ENCODE measurements at places on chromosomes 7 and 10.

- DNase-seq = no peak
These were observed 699.1 kb downstream of the SUGCT start for GRCh38 chr7:40833888-40834234.

DNA sequence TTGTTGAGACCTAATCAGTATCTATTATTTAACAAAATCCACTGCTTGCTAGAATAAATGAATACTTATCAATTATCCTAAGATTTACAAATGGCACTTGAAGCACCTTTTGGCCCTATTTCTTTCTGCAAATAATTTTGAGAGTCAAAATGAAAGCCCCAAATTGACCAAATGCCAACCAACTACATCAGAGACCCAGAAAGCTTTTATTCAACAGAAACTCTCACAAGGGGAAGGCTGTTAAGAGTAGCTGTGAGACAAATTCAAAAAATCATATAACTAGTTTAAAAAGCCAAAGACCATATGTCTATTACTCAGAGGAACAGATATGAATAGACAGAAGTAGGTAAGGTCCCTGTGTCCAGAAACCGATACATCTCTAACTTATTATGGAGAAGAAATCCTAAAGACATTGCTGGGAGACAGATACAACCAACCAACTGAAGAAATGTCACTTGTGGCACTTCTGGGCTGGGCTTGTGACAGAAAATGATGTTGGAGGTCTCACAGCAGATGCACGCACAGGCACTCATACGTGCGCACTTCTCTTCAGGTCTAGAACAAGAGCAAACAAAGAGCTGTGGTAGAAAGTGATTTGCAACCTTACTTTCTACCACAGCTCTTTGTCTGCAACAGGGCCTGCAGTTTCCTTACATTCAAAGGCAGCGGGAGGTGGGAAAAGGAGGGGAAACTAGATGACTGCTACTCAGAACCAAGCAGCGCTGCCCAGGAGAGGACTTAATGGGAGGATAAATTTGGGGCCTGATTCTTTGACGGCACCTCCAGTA lies 58.6 kb upstream of the KCNIP2 start:
- no peak for DNase-seq

DNA sequence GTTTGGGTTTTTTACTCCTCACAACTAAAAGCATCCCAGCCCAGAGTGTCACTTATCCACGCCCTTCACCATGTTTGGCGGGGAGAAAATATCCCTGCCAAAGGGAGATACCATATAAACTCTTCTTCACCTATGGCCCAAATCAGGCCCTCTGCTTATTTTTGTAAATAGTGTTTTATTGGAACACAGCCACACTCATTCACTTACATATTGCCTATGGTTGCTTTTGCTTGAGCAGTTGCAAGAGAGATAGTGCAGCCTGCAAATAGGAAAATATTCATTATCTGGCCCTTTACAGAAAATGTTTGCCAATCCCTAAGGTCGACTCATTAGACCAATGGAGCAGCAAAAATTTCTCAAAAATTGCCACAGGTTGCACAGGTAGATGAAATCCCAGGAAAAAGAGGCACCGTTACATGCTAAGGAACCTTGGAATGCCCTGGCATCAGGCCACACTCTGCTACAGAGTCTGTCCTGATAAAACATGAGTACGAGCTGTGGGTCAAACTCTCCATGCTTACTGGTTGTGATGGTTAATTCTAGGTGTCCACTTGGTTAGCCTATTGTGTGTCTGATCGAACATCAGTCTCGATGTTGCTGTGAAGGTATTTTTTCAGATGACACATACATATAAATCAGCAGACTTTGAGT lies 7.9 kb upstream of the RASSF4 start:
- no peak for DNase-seq

GRCh38 chr10:93068411-93069244 lies 5.1 kb upstream of the CYP26A1 start:
- DNase-seq = peak; percentile 50

DNA sequence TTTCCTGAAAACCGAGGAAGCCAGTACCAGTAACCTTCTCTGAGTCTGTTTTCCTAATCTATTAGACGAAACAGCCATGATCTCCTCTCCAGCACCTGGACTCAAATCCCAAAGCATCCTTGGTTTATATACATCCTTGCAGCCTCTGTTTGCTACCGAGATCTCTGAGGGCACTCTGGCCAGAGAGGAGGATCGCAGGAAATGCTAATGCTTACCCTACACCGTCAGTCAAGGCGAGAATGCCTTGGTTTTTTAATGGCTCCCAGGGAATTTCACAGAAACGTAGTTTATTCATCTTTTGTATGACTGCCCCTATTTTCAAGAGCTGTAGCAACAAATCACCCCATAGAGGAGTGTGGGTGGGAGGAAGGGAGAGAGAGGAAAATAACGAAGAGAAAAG lies 91.5 kb upstream of the CALN1 start:
- no peak for DNase-seq
